ENCODE measurements at places on chromosomes 1 and 21.

DNA sequence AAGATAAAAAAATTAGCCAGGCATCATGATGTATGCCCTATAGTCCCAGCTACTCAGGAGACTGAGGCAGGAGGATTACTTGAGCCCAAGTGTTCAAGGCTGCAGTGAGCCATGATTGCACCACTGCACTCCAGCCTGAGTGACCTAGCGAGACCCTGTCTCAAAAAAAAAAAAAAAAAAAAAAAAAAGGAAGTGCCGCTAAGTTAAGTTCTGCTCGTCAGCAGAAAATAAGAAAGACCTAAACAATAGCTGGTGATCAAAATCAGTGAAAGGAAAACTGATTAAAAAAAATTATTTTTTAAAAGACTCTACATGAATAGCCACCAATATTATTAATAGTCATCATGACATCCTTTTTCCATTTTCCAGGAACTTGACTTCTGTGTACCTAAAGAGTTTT lies 44.2 kb upstream of the MTR start:
- DNase-seq = no peak

- no peak for DNase-seq
Measured at GRCh38 chr1:241253471-241253870, 103.5 kb downstream of the RGS7 start.

DNA sequence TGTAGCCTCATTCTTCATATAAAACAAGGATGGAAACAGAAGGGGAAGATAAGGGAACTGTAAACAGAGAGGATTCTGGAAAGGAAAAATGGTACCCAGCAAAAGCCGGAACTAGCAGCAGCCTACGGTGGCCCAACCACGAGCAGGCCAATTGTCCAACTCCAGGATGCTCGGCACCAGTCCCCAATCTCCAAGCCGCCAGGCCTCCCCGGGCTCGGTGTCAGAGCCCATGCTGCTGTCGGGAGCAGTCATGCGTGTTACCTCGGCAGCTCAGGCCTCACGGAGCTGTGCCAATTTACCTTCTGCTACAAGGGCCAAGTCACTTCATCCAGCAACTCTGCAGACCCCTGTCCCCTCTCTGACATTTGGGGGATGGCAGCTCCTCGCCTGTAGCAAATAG lies 130.8 kb downstream of the ZBTB18 start:
- no peak for DNase-seq

DNA sequence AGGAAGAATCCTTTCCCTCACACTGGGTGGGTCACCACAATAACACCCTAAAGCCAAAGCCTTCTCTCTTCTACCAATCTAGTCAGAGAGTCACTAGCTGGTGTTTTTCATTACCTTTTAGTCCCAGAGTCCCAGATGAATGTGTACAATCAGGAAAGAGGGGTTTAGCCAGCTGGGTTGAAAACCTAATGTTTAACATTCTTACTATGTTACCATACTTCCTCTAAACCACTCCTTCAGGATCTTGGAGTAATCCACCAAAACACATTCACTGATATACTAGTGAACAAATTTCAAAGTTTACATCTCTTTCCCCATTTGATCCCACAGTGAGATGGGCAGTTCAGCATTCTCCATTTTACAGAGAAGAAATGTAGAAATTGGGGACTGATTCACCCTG lies 9.7 kb downstream of the LPAR3 start:
- no peak for DNase-seq

GRCh38 chr1:177172866-177173265 lies 2.1 kb downstream of the BRINP2 start:
- DNase-seq = no peak

DNA sequence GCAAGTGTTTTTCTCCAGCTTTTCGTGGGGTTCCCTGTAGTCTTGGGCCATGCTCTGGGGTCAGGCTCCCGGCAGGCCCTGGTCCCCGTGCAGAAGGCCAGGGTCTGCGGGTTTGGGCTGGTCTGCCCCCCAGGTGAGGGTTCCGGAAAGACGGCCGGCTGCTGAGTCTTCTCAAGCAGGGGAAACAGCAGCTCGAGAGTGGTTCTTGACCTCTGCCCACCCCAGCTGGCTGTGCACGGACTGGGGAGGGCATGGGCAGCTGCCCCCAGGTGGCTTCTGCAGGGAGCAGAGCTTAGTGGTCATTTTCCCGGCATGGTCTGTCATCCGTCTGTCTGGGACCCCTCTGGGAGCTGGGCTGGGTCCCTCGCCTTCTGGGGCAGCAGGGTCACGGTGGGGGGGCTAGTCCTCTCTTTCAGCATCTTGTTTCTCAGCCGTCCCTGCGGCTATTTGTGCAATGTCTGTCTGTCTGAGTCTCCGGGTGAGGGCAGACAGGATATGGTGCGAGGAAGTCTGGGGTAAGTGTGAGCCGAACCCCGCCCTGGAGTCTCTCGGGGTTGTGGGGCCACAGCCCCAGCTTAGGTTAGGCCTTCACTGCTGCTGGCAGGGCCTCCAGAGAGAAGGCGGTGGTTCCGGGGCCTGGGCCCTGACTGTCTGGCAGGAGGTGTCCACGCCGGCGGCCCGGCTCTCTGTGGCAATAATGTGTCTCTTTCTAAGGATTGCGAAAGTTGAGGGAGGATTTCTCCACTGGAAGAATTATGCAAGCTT lies 6.1 kb downstream of the SKI start:
- DNase-seq = peak; percentile 48

GRCh38 chr1:15848929-15849774 lies 1.6 kb downstream of the SPEN start:
- DNase-seq = peak; percentile 48

GRCh38 chr21:18006691-18007090 lies 187.5 kb upstream of the C21orf91 start:
- DNase-seq = no peak

DNA sequence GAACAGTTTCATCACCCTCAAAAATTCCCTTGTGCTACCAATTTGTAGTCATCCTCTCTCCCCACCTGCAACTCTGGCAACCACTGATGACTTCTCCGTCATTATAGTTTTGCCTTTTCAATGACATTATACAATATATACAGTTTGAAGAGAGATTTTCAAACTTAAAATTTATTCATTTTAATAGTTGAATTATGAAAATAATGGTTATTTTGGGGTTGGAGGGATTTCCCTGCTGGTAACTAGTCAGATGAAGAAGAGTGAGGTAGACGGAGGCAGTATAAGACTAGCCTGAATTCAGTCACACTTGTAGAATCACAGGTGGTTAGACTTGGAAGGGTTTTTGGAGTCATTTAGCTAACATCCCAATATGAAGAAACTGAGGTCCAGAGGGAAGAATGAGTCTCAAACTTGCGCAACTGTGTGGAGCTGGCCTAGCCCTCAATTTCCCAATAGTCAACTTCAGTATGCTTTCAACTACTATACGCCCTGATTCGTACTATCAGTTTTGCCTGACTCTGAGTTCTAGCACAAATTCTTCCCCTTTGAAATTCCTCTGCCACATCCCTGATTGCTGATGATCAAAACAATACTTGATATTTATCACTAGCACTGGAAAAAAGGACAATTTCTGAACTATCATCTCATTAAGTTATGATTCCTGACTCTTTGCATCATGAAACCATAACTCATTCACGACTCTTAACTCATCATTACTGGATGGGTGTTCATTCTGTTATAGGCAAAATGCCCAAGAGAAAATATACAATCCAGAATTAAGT lies 54.2 kb downstream of the VANGL2 start:
- no peak for DNase-seq

DNA sequence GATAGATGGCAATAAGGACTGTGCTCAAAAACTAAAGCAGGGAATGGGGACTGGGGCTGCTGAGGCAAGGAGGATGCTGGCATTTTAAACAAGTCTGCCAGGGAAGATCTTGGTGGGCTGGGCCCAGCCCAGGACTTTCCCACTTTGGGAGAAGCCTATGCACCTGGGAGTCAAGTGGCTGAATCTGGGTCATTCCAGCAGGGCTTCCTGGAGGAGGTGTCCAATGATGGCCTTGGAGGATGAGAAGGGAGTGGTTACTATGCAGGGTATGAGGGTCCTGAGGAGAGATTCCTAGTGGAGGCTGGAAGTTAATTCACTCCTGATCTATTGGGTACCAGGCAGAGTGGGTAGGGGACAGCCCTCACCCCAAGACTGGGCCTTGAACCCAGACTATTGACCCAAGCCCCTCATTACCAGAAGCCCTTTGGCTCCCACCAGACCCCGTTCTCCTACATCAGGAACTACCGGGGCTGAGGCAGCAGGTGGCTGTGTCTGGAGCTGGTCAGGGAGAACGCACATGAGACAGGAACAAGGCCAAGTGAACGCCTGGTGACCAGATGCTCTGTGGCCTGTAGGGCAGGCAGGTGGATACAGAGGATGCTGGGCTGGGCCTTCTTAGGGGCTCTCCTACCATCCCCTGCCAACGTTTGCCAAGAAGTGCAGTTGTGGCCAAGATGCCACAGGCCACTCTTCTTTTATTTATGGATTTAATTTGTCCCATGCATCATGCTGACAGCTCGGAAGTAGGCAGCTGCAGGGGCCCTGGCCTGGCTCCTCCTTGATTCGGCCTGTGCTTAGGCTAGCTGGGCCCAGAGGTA lies 18.3 kb upstream of the LRP8 start:
- DNase-seq = no peak

DNA sequence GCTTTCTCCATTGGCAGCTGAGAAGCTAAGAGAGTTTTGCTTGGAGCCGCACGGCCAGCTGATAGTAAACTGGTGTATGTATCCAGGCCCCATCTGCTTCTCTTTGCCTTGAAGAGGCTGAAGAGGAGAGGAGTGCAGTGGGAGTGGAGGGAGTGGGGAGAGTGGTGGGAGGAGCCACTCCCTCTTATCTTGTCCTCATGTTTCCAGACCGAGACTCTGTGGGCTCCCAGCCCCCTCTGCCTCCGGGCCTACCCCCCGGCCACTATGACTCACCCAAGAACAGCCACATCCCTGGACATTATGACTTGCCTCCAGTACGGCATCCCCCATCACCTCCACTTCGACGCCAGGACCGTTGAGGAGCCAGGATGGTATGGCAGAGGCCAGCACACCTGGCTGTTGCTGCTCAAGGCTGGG lies 6.0 kb upstream of the LRRC71 start:
- DNase-seq = no peak

- DNase-seq = no peak
Measured at GRCh38 chr1:200081151-200081968, 53.9 kb downstream of the NR5A2 start.
